ENCODE measurements at places on chromosomes 2 and 18.

GRCh38 chr2:158975271-158975921 lies 7.0 kb downstream of the TANC1 start:
- no peak for DNase-seq

GRCh38 chr2:165675551-165675968 lies 118.5 kb downstream of the GALNT3 start:
- no peak for DNase-seq

GRCh38 chr2:168207851-168208250 lies 39.5 kb downstream of the STK39 start:
- no peak for DNase-seq

DNA sequence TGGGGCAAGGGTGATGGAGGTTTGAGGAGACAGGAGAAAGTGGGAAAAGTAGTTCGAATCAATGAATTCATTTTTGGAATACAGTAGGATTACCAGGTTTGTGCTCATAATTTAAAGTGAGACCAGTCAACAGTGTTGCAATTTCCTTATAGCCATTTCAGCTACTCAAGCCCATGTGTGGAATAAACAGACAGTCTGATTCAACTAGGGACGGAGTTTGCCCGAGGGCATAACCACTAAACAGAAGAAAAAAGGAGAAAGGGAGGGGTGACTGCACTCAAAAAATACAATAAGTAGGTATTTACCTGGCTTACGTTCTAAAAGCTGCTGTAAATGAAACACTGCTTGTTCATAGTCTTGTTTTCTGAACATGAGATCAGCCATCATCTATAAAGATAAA lies 55.2 kb downstream of the TTC21B start:
- DNase-seq: no peak

DNA sequence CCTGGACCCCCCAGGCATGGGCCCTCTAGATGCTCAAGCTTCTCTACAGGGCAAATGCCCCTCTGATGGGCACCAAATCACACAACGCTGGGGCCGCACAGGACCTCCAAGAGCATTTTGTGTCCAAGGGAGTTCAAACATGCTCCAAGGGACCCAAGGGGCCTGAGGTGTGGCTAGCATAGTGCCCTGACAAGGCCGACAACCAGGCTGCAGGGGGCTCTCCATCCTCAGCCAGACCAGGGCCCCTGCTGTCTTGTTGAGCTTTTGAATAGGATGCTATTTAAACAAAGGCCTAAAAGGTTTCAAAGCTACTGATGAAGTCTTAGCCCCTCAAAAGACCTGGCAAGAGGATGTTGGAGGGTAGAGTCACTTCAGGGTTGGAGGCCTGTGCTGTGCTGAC lies 33.1 kb downstream of the EN1 start:
- no peak for DNase-seq

DNA sequence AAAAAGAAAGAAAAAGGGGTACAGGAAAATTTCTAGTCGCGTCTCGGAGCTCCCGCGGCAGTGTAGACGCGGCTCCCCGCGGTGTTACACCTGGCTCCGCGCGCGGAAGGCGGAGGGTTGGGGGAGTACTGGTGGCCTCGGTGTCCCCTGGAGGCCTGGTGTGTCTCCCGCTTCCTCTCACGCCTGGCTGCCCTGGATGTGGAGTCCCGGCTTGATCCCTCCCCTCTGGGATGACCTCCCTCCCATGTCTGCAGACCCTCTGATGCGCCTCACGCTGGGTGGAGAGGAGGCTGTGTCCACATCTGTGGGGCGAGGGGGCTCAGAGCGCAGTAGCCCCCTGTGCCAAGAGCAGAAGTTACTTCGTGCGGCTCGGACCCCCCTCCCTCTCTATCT lies 1.2 kb downstream of the KIF5C start:
- DNase-seq: no peak

DNA sequence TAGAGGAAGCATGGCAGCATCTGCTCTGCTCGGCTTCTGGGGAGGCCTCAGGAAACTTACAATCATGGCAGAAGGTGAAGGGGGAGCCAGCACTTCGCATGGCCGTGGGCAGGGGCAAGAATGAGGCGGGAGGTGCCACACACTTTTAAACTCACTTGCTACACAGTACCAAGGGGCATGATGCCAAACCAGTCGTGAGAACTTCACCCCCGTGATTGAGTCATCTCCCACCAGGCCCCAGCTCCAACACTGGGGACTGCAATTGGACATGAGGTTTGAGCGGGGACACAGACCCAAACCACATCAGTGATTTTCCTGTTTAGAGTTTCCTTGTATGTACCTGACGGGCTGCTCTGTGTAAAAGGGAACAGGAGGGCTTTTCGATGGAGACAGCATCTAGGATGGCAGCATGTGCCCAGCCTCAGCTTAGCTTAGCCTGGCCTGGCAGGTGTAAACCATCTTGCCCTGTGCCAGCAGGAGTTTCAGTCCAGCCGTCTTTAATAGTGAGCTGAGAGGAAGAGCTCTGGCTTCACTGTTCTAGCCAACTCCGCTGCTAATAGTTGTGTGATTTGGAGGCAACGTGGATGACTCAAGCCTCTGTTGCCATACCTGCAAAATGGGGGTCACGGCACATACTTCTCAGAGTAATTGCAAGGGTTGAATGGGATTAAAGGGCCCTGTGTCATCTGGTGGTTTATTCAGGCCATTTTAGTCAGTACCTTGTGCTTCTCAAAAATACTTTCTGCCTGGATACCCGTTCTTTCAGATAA lies 101.8 kb downstream of the ASAP2 start:
- no peak for DNase-seq

- DNase-seq: no peak
These were observed 3.6 kb upstream of the COX7A2L start for GRCh38 chr2:42364658-42365057.

DNA sequence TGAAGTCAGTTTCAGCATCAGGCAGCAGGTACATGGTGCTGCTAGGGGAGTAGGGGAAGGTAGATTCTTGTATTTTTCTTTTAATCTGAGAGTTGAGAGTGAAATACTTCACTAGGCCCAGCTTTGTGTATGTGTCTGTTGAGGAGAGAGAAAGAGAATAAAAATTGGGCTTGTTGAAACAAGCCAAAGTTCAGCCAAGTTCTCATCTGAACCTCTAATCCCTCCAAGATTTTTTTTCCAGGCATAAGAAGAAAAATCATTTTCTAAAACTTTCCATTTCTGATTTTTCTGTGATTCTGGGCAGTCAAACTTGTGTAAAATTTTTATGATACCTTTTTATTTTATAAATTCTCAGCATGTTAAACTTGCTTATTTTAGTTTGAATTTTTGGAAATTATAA lies 55.6 kb downstream of the PTPRM start:
- DNase-seq: no peak

DNA sequence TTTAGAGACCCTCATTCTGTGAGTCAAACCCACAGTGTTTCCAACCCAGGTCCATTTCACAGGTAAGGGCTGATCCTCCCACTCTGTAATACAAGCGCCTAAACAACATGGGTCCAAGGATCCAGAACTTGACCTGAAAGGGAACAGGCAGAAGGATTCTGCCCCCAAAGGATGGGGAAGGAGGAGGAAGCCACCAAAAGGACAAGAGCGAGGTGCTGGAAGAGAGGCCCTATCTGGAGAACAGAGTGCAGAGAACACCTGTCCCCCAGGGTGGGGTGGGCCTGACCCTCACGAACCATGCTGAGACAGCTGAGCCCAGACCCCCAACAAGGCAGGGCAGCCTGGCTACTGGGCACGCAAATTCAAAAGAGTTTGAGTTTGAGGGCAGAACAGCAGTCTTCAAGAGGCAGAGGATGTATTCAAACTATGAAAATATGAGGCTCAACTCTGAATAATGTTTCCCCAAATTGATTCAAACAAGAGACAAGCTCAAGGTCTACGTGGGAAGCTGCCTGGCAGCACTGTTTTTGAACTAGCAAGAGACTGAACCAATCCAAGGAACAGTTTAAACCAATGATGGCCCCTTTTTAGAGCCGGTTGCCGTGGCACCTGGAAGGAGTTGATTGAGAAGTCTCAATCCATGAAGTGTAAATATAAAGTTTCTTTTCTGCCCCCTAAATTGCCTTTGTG lies 212.7 kb downstream of the ALPK2 start:
- no peak for DNase-seq

DNA sequence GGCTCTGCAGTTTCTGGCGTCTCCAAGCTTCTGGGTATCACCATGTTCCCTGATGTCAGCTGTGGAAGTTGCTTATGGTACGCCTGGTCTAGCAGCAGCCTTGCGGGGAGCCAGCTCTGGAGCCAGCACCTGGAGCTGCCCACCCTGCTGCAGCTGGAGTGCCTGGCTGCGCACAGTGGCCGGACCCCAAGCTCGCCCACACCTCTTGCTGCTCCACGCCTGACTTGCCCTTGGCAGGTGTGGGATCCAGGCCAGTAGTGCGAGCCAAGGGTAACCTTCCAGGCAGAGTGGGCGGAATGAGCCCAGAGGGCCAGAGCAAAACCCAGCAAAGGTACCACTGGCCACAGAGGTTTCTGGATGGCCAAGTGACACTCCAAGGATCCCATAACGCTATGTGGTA lies 13.2 kb upstream of the EML6 start:
- DNase-seq: no peak

DNA sequence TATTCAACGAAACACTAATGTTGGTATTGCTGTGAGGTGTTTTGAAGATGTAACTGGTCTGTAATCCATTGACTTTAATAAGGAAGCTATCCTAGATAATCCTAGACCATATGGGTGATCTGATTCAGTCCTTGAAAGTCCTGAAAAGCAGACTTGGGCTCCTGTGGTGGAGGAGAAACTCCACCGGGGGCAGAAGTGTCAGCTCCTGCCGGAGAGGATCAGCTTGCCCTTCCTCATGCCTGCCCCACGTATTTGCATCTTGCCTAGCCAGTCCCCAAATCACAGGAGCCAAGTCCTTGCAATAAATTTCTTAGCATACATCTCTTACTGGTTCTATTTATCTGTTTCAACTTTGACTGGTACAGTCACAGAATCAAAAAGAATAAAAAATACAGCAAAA lies 144.2 kb upstream of the DLGAP1 start:
- no peak for DNase-seq

- no peak for DNase-seq
These were observed 1.3 kb downstream of the DUSP2 start for GRCh38 chr2:96143848-96144480.

- no peak for DNase-seq
These were observed 144.9 kb upstream of the HAAO start for GRCh38 chr2:42937171-42937875.

DNA sequence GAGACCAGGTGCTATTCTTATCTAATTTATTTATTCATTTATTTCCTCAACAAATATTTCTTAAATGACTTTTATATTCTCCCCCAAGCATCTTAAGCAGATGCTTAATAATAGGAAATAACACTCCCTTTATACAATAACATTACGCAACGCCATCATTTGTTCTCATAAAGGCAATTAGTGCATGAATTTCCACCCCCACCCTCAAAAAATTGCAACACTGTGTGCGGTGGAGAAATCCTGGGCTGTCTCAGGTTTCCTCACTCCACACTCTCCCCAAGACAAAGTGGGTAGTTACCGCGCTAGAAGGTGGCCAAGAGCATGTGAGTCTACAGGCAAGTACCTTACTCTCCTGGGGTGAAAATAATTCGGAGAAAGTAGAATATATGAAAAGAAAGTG lies 37.0 kb upstream of the CTDP1 start:
- no peak for DNase-seq

DNA sequence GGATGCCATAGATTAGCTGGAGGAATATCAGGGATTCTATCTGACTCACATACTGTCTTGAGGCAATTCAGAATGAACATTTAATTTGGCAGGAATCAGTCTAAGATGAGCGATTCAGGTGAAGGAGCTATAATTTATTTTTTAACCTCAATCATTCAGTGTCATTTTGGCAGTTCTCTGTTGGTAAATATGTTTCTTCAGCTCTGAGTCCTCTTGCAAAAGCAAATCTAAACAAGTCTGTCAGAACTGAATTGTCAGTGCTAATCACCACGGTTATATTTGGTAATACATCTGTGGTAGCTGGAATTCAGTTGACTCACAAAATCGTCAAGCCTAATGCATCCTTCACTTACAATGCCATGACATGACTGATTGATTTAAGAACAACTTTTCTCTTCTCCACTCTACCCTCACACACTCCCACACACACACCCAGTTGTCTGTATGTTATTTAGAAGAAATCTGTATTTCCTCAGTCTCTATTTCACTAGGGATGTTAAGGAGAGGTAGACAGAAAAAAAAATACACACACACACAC lies 516.6 kb upstream of the NXPH2 start:
- DNase-seq: no peak

- no peak for DNase-seq
These were observed 170.0 kb downstream of the ETAA1 start for GRCh38 chr2:67566958-67567635.

DNA sequence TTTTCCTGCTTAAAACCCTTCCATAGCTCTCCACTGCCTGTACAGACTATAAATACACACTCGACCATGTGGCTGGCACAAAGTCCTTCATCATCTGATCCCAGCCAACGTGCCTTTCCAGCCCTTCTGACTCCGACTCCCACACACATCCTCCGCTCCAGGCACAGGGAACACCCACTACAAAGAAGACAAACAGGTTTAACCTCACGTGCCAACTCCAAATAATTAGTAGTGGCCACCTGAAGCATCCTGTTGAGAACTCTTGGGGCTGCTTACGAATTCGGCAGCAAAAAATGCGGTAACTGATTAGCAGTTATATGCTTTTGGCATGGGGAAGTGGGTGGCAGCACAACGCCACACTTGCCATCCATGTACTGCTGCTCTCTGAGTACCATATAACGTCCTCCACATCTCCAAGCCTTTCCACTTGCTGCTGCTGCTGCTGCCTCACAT lies 12.1 kb downstream of the SPIRE1 start:
- no peak for DNase-seq

DNA sequence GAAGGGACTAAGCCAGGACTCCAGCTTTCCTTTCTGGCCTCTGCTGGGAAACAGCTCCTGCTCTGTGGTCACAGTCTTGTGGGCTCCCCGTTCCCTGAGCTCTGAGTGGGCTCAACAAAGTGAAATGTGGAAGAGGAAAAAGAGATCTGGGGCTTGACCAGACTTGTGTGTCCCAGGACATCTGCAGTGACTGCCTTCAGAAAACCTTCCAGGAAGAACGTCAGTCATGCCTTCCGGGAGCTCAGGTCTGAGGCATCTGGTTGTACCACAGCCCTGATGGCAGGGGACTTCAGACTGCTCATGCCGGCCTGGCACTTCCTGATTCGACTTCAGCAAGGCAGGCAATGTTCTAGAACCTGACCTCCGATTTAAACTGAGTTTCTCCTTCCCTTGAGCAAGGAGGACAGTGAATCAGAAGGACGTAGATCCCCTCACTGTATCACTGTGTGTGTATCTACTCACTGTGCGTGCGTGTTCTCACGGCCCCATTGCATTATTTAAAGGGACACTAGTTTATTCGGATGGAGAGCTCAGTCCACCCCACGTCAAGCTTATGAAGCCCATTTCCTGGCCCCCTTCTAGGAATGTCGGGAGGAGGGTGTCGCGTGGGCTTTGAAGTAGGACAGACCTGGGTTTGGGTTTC lies 548 bp upstream of the FBLN7 start:
- no peak for DNase-seq

DNA sequence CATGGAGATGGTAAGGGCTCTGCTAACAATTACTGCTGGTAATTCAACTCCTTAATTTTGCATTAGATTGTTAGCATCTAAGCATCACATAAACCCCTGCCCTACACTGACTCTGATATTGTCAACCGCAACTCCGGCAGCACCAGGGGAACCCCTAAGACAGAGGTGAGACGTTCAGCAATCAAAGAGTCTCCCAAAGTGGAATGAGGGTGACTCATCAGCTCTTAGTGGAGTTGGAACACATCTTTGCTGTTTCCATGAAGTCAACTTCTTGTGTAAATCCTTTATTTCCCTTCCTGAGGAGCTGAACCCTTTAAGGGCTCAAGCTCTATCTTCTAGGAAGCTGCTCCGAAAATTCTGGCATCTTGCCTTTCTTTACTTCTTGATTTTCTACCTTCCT lies 52.1 kb downstream of the ABCG8 start:
- DNase-seq: no peak

GRCh38 chr2:45011121-45011520 lies 1.9 kb upstream of the SIX2 start:
- DNase-seq: no peak
